ENCODE measurements at places on chromosomes 6 and 20.

DNA sequence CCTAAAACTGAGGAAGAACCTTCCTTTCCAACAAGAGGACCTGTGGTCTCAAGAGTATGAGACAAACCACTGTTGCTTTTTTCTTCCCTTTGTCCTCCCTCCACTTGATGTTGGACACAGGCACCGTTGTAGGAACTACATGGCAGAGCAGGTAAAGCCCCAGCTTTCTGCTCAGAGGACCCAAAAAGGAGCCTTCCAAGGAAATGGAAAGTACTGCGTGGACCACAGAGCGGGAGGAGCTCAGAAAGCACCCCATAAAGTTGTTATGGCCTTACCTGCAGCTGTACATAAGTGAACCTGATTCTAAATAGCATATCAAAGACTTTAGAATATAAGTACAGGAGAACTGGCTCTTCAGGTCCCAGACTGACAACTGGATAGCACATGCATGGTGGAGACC lies 29.4 kb downstream of the TMEM74B start:
- no peak for DNase-seq

DNA sequence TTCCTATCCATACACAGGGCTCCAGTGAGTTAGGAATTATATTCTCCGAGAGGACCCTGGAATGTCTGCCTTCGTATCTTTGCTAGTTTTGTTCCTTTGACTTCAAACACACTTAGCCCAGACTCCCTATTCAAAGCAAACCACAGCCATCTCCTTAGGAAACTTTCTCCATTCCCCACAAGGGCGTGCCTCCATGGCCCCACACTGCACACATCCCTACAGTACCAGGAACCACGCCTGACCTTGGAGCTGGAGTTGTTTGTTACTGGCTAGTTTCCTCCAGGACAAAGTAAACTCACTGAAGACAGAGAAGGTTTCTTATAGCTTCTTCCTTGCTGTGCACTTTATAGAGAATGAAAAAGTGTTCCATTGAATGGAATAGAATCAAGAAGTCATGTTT lies 412.8 kb upstream of the AGPAT4 start:
- no peak for DNase-seq

DNA sequence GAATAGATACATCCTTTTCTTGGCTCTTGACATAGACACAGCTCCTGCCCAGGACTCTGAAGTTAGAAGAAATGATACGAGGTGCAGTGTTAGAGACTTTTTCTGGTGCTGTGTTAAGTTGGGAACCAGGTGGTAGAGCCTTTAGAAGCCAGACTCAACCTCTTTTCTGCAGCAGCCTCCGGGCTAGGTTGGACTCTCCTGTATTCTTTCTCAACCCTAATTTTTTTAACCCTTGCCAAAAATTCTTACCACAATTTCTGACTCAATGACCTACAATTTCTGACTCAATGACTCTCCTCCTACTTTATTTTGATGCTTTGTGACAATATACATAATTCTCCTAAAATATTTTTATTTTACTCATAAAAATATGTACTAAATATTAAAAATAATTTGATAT lies 127.4 kb upstream of the PRL start:
- DNase-seq = no peak

DNA sequence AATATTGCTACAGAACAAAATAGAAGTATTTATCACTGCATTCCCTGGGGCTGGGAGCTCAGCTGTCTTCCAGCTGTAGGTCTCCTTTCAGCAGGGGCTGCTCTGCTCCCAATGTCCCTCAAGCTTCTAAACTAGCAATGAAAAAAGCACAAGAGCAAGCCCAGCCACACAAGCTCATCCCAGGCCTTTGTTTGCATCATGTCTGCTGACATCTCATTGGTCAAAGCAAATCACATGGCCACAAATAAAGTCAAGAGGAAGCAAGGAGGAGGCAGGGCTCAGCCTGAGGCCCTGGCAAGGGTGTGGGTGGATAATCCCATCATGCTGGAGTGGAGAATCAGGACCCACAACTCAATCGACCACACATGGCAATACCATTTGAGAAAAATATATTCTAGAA lies 2.2 kb upstream of the BFSP1 start:
- DNase-seq = no peak

- DNase-seq = no peak
Observed at GRCh38 chr6:162852840-162853577, 125.2 kb downstream of the PACRG start.

DNA sequence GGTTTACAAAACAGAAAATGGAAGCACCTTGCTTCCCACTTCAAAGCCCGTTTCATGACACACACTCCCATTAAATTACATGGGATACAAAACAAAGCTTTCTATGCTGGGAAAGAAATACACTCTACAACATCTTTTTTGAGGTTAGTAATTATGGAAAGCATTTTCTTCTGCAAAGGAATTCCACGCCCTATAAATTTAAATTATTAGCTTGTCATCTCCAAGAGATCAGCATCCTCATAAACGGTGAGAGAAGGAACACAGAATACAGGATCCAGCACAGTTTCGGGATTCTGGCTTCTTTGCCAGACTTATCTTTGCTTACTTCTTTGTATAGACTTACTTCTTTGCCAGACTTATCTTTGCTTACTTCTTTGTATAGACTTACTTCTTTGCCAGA lies 1.3 kb upstream of the SMPDL3A start:
- no peak for DNase-seq

DNA sequence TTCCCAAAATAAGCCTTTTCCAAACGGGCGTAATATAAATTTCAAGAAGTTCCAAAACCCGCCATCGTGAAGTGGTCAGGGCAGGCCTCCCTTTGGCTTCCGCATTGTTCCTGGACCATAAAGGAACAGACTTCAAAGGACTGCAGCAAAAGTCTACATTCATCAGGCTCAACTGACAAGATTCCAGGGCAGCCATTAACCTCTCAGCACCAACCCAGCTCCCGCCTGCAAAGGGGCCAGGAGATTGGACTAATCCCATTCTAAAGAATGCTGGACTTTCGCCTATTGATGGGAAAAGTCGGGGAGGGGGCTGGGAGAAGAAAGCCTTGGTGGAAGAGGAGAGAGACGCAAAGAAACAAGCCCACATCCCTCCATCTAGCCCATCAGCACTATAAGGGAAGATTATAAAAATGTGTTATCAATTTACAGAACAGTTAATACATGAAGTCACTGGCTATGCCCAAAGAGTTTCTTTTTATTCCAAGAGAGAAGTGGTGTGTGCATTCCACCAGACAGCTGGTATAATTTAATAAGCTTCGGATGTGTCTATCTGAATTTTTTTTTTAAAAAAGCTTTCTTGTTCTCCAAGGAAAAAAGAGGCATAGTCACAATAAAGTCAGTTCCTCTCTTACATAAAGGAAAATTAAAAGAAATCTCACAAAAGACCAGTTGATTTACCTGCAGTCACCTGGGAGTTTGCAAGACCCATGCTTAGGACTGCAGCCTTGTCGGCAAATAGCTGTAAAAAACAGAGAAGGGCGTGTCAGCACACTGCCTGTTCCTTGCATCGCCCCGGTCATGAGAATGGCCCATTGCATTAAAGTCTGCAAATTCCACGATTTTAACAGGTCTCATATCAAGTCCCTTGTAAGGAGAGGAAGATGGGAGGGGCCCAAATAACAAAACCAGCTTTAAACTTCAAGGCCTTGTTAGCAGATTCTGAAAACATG lies 17.8 kb downstream of the JAG1 start:
- DNase-seq = no peak

DNA sequence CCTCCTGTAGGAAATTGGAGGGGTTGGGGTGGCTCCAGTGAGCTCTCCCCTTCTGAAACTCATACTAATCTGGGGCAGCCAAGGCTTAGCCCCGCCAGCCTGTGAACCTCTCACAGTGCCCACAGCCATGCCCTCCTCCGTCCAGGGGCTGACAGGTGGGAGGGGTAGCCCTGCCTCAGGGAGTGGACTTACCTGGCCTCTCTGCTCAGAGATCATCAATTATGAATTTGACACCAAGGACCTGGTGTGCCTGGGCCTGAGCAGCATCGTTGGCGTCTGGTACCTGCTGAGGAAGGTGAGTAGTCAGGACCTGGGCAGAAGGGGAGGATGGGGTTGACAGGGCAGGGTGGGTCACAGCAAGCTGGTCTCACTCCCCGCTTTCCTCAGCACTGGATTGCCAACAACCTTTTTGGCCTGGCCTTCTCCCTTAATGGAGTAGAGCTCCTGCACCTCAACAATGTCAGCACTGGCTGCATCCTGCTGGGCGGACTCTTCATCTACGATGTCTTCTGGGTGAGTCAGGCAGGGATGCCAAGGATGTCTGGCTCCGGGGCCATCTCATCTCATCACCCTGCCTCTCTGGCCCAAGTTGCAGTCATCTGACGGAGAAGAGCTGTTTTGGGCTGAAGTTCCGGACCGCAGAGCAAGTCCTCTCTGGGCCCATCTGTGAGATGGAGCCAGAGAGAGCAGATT lies 34.7 kb downstream of the HM13 start:
- no peak for DNase-seq

GRCh38 chr6:168243812-168244376 lies 75.7 kb downstream of the DACT2 start:
- DNase-seq = no peak

DNA sequence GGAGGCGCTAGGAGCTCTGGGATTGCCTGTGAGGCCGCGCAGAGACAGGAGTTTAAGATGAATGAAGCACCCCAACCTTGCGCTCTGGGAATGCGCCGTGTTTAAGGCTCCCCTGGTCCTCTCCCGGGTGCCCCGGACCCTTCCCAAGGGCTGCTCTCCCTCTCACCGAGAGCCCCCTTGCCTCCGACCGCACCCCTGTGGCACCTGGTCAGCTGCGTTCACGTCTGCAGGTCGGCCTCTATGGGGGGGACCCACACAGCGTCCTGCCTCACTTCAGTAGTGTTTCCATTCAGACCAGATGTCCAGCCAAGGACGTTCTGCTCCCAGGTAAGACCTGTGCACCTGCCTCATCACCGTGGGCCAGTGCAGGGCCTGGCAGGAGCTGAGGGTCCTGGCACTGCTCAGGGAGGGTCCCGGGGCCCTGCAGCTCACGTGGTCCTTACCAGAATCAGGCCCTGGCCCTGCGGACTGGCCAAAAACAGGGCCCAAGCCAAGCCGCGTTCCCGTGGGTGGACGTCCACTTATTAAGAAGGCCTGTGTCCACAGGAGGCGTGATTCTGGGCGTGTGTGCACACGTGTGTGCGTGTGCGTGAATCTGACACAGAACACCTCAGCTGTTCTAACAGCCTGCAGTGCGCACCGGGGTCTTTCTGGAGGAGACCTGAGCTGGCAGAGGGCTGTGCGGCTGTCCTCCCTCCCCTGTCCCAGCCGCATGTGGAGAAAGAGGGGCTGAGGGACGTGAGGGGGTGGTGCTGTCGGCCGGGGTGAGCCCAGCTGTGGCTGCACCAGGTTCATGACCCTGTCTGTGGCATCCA lies 79.9 kb upstream of the BHLHE23 start:
- DNase-seq = no peak

DNA sequence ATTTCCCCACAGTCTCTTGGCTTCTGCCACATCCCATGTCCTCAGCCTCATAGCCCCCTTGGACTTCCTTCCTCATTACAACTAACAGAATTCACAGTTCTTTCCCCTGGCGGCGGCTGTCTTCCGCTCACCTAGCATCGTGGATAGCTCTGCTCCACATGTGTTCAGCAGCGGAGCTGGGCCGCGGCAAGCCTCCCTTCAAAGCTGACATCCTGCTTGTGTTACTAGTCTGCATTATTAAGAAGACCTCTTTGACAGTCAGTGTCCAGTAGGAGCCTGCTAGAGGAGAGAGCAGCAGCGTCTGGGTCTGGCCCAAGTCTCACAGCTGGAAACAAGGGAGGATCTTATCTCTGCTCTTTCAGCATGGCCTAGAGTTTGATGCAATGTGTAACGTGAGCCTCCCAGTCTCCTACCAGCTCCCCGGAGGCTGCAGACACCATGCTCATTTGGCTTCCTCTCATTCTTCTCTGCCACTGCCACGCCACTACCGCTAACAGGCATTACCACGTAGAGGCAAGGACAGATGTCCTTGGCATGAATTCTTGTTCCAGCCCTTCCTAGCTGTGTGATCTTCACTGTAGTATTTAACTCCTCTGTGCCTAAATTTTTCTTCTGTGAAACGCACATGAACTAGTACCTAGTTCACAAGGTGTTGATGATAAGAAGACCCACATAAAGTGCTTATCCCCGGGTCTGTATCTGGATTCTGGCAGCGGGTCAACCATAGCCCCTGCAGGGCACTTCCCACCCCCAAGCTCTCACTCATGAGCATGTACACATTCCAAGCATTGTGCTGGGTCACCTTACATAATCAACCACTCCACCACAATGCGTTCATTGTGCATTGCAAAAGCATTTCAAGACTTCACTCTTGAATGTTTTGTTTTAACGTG lies 107.1 kb upstream of the BACH2 start:
- no peak for DNase-seq

DNA sequence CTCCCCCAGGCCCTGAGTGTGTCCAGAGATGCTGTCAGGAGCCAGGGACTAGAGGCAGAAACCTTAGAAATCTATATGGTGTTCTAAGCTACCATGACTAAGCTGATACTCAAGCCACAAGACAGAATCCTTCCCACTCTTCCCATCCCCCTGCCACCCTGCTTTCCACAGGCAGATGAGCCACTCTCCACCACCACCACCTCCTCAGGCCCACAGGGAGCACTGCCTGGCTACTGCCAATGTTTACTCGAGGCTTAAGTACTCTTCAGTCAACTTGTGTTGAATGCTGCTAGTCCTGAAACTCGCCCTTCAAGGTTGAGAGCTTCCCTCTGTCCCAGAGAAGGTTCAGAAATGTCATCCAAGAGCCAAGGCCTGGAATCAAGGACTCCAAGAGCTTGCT lies 56.2 kb downstream of the CENPW start:
- no peak for DNase-seq

- DNase-seq = no peak
Observed at GRCh38 chr20:33944914-33945313, 48.8 kb upstream of the RALY start.

- no peak for DNase-seq
Observed at GRCh38 chr6:123829302-123829953, 25.8 kb downstream of the NKAIN2 start.

GRCh38 chr6:37860226-37860839 lies 40.8 kb downstream of the ZFAND3 start:
- DNase-seq = peak; percentile 23

DNA sequence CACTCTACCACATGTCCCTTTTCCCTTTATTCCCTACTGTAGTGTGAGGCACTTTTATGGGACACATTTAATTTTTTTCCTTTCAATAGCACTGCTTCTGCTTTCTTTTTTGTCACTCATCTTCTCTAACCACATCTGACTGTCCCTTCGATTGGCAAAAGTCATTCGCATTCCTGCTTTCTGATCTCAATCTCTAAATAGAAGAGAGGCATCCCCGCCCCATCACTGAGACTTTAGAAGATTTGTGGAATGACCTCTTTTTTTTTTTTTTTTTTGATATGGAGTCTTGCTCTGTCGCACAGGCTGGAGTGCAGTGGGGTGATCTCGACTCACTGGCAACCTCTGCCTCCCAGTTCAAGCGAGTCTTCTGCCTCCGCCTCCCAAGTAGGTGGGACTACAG lies 9.1 kb downstream of the ZNF292 start:
- DNase-seq = no peak

Measured in CD4-positive, alpha-beta T cell treated with Interleukin-4 for 4 hours (primary cell).